Kidney (tissue), 22 donors: ENCODE measurements at places on chromosomes 5 and 9. TPM values are rescaled to one million over a fixed set of nuclear protein-coding genes. Genes with fewer than 3 reads are reported as not detected.
A peak's percentile ranks its signal among the peaks of the same experiment; 100 is the strongest.

DNA sequence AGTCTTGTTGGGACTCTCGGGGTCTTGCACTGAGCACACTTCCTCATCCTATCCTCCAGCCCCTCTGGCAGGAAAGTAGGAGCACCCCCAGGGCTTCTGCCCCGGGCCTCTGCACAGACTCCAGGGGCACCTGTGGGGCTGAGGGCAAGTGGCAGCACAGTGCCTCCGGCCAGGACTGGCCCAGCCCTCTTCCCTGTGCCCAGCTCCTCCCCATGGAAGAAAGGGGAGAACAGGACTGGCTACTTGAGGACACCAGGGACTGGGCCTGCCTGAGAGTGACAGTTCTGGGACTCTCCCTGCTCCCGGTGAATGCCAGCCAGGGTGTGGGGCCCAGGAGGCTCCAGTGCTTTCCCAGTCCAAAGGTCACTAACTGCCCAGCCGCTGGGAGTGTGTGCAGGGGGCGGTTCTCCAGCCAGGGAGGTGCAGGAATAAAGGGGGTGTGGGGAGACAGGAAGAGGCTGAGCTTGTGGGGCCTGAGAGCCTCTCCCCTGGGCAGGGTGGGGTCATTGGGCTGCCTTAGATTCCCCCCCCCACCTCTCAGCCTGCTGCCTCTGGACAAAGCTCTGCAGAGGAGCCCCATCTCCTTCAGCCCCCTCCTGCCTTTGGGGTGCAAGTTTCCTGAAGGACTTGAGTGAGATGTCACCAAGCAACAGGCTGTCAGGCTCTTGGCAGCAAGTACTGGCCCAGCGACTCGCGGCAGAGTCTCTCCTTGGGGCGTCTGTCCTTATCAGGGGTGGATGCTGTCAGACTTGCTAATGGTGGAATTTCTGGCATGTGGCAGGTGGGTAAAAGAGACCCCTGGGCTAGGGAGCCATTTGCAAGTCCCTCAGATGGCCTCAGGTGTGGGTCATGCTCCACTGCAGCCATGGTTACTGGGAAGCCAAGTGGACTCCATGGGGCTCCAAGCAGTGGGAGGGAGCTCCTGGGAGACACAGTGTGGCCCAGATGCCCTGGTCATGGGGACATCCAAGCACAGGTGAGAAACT is 19.1 kb upstream of the JADE2 start:
- H3K4me3 ChIP-seq = no peak overlapping the region
- H3K27ac ChIP-seq = peak overlapping the region; percentile 45
- no peaks in the 10 kb centered on the region for H3K36me3 ChIP-seq
- H3K27me3 ChIP-seq = no peaks in the 10 kb centered on the region

- no peaks in the 10 kb centered on the region for H3K27me3 ChIP-seq
- no peak overlapping the region for H3K27ac ChIP-seq
- H3K4me1 ChIP-seq = no peaks in the 10 kb centered on the region
- no peak overlapping the region for H3K4me3 ChIP-seq
- DNase-seq = no peak
Measured at GRCh38 chr5:156561651-156562050, 234.7 kb downstream of the SGCD start.

DNA sequence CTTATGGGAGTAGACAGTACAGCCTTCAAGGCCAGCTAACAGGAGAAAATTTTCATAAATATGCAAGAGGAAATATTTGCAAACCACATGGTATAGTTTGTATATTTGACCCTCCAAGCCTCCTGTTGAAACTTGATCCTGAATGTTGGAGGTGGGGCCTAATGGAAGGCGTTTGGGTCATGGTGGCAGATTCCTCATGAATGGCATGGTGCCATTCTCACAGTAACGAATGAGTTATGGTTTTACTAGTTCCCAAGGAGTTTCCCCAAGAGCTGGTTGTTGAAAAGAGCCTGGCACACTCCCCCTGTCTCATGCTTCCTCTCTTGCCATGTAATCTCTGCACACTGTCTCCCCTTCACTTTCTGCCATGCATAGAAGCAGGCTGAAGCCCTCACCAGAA is 3.3 kb upstream of the PAIP1 start:
- no peak overlapping the region for H3K27ac ChIP-seq
- no peak for DNase-seq
- no peaks in the 10 kb centered on the region for H3K27me3 ChIP-seq
- no peaks in the 10 kb centered on the region for H3K36me3 ChIP-seq
- no peak overlapping the region for H3K4me3 ChIP-seq
- H3K4me1 ChIP-seq = no peaks in the 10 kb centered on the region

DNA sequence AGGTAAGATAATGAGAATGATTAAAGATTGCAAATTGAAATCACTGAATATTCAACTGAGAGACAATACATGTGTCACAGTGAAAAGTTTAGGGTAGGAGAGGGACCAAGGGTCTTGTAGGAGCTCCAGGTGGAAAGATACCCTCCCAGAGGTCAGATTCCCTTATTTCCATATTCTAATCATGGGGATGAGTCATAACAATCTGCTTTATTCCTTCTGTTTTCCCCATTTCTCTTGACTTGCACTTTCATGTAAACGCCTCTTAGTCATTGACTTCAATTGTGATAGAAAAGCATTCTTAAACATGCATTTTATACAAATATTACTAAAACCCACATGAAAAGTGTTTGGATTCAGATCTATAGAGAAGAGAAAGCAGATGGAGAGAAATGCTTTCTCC is 81.3 kb upstream of the CTSL start:
- no peak overlapping the region for H3K4me3 ChIP-seq
- H3K36me3 ChIP-seq = peaks cover 42% of the 10 kb centered on the region
- no peak for DNase-seq
- H3K27me3 ChIP-seq = no peaks in the 10 kb centered on the region
- no peak overlapping the region for H3K27ac ChIP-seq
- H3K4me1 ChIP-seq = peaks cover 3% of the 10 kb centered on the region

GRCh38 chr5:140555747-140556312 is 1.4 kb downstream of the SRA1 start:
- no peaks in the 10 kb centered on the region for H3K4me1 ChIP-seq
- H3K27ac ChIP-seq = no peak overlapping the region
- DNase-seq = no peak
- peaks cover 10% of the 10 kb centered on the region for H3K36me3 ChIP-seq
- H3K4me3 ChIP-seq = peak overlapping the region; percentile 81

DNA sequence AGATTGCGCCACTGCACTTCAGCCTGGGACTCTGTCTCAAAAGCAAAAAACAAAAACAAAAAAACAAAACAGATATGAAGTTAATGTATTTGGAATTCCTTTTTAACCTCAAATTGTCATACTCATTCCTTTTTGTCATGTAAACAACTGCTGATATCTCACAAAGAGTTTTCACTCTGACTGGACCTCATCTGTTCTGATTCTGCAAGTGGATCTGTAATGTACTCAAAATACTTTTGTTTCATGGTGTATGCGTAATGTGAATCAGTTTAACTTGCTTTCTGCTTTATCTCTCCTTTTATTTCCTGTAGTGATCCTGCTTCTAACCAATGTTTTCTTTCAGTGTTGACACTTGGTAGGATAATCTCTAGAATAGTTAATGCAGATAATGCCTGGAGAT is 106.7 kb downstream of the FOCAD start:
- H3K27me3 ChIP-seq = no peaks in the 10 kb centered on the region

- H3K4me3 ChIP-seq = peak overlapping the region; percentile 96
- peak; percentile 57 for DNase-seq
- peak overlapping the region; percentile 89 for H3K27ac ChIP-seq
- H3K36me3 ChIP-seq = no peaks in the 10 kb centered on the region
Measured at GRCh38 chr9:34125681-34126206, 754 bp downstream of the DCAF12 start.

DNA sequence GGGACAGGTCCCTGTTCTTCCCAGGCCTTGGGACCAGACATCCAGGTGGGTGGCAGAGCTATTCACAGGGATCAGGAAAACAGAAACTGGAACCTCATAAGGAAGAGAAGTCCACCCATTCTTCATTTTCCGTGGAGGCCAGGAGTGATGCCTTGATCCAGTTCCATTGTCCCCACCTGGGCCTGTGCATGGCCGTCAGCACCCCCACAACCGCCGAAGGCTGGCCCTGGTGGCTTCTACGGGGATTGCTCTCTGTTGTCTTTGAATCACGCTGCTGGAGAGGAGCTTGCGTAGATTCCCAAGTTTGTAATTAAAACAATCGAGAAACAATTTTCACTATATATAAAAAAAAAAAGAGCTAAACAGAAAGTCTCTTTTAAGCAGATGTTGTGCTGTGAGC is 134.4 kb downstream of the MVB12B start:
- H3K27me3 ChIP-seq = no peaks in the 10 kb centered on the region
- no peak overlapping the region for H3K4me3 ChIP-seq
- H3K27ac ChIP-seq = no peak overlapping the region

GRCh38 chr9:123395689-123396511 is 39.9 kb downstream of the CRB2 start:
- H3K4me3 ChIP-seq = no peak overlapping the region
- no peaks in the 10 kb centered on the region for H3K4me1 ChIP-seq
- H3K27me3 ChIP-seq = no peaks in the 10 kb centered on the region
- no peaks in the 10 kb centered on the region for H3K36me3 ChIP-seq

INVS gene
- total RNA-seq = 19.7 TPM

TYRP1 gene
- 0.41 TPM for total RNA-seq

CLK4 gene
- 37.8 TPM for total RNA-seq

LRRC19 gene
- total RNA-seq = 14.8 TPM

PCDHB13 gene
- 5.9 TPM for total RNA-seq

INPP5E gene
- total RNA-seq = 14.0 TPM
